Activated T-helper 9 cell treated with anti-CD3 and anti-CD28 coated beads, Interleukin-2, amount 50 U/mL, for 16 hours (primary cell): ENCODE measurements at places on chromosomes 16 and 17.

- no peak for DNase-seq
Measured at GRCh38 chr17:54901230-54901822, 674 bp downstream of the TOM1L1 start.

- DNase-seq: peak; percentile 3
Measured at GRCh38 chr16:15682105-15682570, 32.1 kb downstream of the NDE1 start.

GRCh38 chr17:17107281-17107680 lies 65.0 kb downstream of the MPRIP start:
- no peak for DNase-seq

DNA sequence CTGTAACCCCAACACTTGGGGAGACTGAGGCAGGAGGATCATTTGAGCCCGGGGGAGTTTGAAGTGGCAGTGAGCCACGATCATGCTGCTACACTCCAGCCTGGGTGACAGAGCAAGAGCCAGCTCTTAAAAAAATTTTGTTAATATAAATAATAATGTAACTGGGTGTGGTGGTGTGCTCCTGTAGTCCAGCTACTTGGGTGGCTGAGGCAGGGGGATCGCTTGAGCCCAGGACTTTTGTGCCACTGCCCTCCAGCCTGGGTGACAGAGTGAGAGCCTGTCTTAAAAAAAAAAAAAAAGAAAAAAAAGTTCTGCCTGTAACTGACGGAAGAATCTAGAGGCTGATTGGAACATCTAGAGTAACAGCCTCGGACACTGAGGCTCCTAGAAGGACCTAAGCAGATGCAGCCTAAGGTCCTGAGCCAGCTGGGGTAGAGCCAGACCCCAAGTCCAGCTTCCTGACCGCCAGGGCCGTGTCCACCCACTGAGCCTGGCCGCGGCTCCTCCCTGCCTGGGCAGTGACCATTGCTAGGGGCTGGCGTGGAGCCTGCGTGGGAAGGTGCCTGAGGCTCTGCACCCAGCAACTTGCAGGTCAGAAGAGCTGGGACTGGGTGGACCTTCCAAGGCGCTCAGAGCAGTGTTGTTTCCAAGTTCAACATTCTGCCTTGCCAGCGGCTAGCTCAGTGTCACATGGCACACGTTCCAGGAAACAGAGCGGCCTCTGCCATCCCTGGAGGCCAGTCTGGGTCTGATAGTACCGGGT lies 209.4 kb upstream of the CIBAR2 start:
- DNase-seq: no peak

- DNase-seq: no peak
Measured at GRCh38 chr17:5096731-5097100, 15.0 kb downstream of the ZNF232 start.
